ENCODE measurements at places on chromosomes 12 and 14. TPM values are rescaled to one million over a fixed set of nuclear protein-coding genes. Genes with fewer than 3 reads are reported as not detected.

The IL31 gene
- not detected for total RNA-seq

The IL26 gene
- 0.11 TPM for total RNA-seq

The VTI1B gene
- 64.5 TPM for total RNA-seq

The OR4N2 gene
- total RNA-seq: not detected

The DBX2 gene
- 5.0 TPM for total RNA-seq

The DNAH10 gene
- total RNA-seq: 6.9 TPM

The DAO gene
- total RNA-seq: not detected

The SOAT2 gene
- total RNA-seq: not detected

The TAS2R14 gene
- total RNA-seq: 13.3 TPM

The KRT82 gene
- not detected for total RNA-seq

The TMCC3 gene
- total RNA-seq: 31.3 TPM

The DEPDC4 gene
- 2.0 TPM for total RNA-seq

The TEX52 gene
- not detected for total RNA-seq

The CCDC59 gene
- total RNA-seq: 43.7 TPM

The MCRS1 gene
- total RNA-seq: 59.7 TPM

The ADAMTS20 gene
- 0.69 TPM for total RNA-seq

The NANOG gene
- 0.20 TPM for total RNA-seq

The SLCO1B1 gene
- 0.06 TPM for total RNA-seq

The METTL1 gene
- 4.1 TPM for total RNA-seq

The ASPG gene
- total RNA-seq: 0.50 TPM

The IAPP gene
- total RNA-seq: not detected

The PLEKHG7 gene
- total RNA-seq: not detected

The MSRB3 gene
- total RNA-seq: 20.6 TPM

The NAB2 gene
- total RNA-seq: 42.8 TPM

The PCNX4 gene
- 110 TPM for total RNA-seq

The CD163L1 gene
- total RNA-seq: 5.4 TPM

The ACIN1 gene
- 63.2 TPM for total RNA-seq

The CTSG gene
- 4.6 TPM for total RNA-seq

The ESRRB gene
- total RNA-seq: 1.5 TPM

The CLEC4C gene
- total RNA-seq: not detected

The NRIP2 gene
- 3.4 TPM for total RNA-seq

The ALKBH2 gene
- total RNA-seq: 14.2 TPM

The OR6C2 gene
- total RNA-seq: not detected

The ZNF385A gene
- 6.9 TPM for total RNA-seq

The CERS5 gene
- 79.5 TPM for total RNA-seq

The DPF3 gene
- 9.6 TPM for total RNA-seq

The KRT81 gene
- 0.17 TPM for total RNA-seq

The GPRC5D gene
- total RNA-seq: not detected

The ABCC9 gene
- total RNA-seq: 41.8 TPM

The P2RX2 gene
- 0.06 TPM for total RNA-seq
